Hematopoietic multipotent progenitor cell treated with erythropoietin and hydrocortisone succinate and interleukin-3 and kit ligand, for 17 days (in vitro differentiated cells): ENCODE measurements at places on chromosomes 13 and 19.

DNA sequence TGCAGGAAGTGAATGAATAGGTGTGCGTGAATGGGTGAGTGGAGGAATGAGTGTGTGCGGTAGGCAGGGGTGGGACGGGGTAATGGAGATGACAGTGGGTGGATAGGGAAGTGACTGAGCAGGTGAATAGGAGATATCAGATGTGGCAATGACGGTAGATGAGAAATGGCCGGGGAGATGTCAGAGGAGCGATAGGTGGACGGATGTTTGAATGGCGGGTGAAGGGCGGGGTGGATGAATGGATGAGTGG lies 1.5 kb downstream of the TTC9B start:
- DNase-seq = no peak

GRCh38 chr19:38729653-38730469 lies 14.4 kb downstream of the CAPN12 start:
- peak; percentile 73 for DNase-seq

DNA sequence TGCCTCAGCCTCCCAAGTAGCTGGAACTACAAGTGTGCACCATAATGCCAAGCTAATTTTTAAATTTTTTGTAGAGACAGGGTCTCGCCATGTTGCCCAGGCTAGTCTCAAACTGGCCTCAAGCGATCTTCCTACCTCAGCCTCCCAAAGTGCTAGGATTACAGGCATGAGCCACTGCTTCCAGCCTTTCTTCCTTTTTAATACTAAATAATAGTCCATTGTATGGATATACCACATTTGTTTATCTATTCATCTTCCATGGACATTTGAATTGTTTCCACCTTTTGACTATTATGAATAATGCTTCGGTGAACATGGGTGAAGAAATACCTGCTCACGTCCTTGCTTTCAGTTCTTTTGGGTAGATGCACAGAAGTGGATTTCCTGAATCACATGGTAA lies 24.4 kb downstream of the GARRE1 start:
- no peak for DNase-seq

GRCh38 chr13:112254061-112254818 lies 121.9 kb upstream of the SPACA7 start:
- no peak for DNase-seq

GRCh38 chr13:114047358-114047881 lies 73.5 kb upstream of the C13orf46 start:
- DNase-seq = no peak

DNA sequence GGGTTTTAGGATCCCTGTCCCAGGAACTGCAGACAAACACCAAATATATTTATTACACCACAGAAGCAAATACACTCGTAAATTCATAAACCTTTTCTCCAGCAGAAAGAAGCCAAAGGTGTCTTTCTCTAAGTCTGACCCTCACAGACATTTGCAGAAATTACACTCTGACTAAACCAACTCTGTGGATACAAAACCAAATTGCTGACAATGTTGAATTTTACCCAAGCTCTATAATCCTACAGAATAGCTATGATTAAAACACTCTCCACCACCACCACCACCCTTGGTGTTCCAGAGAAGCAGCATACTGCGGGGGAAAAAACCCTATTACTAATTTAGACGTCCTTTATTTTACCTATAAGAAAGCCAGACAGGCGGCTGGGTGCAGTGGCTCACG lies 5.2 kb downstream of the ZNF564 start:
- no peak for DNase-seq

DNA sequence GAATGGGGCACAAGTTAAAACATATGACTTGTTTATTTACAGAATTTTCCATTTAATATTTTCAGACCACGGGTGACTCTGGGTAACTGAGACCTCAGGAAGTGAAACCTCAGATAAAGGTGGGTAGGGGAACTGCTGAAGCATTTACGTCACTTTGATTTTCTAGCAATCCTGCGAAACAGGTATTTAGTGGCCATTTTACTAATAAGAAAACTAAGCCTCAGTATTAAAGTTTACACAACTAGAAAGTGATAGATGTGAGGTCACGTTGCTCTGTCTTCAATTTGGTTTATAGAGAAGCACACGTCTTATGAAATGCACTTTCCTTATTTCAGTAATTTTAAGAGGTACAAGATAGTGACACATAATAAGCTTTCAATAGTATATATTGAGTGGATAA lies 402.8 kb downstream of the FGF9 start:
- no peak for DNase-seq

GRCh38 chr13:46630431-46631178 lies 77.6 kb downstream of the LRCH1 start:
- DNase-seq = no peak

GRCh38 chr13:48431431-48431830 lies 18.5 kb upstream of the LPAR6 start:
- no peak for DNase-seq

DNA sequence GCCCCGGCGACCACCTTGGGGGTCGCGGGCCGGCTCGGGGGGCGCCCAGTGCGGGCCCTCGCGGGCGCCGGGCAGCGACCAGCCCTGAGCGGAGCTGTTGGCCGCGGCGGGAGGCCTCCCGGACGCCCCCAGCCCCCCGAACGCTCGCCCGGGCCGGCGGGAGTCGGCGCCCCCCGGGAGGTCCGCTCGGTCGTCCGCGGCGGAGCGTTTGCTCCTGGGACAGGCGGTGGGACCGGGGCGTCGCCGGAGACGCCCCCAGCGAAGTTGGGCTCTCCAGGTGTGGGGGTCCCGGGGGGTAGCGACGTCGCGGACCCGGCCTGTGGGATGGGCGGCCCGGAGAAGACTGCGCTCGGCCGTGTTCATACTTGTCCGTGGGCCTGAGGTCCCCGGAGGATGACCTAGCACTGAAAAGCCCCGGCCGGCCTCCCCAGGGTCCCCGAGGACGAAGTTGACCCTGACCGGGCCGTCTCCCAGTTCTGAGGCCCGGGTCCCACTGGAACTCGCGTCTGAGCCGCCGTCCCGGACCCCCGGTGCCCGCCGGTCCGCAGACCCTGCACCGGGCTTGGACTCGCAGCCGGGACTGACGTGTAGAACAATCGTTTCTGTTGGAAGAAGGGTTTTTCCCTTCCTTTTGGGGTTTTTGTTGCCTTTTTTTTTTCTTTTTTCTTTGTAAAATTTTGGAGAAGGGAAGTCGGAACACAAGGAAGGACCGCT lies 729 bp downstream of the STK11 start:
- DNase-seq = no peak

- DNase-seq = no peak
These were observed 21.1 kb downstream of the SGCG start for GRCh38 chr13:23201870-23202269.

- DNase-seq = no peak
These were observed 27.5 kb upstream of the SERPINE3 start for GRCh38 chr13:51311957-51312520.

GRCh38 chr13:97432232-97432916 lies 1.6 kb upstream of the RAP2A start:
- no peak for DNase-seq

DNA sequence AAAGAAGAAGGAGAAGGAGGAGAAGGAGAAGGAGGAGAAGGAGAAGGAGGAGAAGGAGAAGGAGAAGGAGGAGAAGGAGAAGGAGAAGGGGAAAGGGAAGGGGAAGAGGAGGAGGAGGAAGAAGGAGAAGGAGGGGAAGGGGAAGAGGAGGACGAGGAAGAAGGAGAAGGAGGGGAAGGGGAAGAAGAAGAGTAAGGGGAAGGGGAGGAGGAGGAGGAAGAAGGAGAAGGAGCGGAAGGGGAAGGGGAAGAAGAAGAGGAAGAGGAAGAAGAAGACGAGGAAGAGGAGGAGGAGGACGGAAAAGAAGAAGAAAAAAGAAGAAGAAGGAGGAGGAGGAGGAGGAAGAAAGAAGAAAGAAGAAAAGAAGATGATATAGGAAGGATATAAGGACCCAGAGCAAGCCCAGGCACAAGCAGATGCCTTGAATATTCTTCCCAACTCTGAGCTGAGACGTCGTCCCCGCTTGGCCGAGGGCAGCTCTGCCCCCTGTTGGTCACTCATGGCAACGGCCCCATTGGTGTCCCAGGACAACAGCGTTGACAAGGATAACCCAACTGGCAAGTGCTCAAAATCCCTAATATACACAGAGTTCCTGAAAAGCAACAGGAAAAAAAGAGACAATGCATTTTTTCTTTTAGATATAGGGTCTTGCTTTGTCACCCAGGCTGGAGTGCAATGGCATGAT lies 30.6 kb upstream of the IGSF23 start:
- no peak for DNase-seq

DNA sequence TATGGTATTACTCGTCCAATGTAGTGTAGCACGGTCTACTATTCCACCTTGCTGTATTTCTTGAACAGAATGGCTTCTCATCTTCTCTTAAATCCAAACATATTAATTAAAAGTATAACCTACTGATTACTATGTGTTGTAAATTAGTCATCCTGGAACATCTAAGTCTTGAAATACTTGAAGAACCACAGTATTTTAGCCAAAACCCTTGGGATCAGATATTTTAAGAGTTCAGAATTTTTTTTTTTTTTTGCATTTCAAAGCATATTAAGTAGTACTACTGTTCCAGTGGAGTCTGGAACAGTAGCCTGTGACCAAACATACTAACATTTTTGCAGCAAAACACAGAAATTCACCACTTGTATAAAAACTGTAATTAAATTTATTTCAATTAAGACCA lies 30.1 kb downstream of the ZC3H13 start:
- no peak for DNase-seq

DNA sequence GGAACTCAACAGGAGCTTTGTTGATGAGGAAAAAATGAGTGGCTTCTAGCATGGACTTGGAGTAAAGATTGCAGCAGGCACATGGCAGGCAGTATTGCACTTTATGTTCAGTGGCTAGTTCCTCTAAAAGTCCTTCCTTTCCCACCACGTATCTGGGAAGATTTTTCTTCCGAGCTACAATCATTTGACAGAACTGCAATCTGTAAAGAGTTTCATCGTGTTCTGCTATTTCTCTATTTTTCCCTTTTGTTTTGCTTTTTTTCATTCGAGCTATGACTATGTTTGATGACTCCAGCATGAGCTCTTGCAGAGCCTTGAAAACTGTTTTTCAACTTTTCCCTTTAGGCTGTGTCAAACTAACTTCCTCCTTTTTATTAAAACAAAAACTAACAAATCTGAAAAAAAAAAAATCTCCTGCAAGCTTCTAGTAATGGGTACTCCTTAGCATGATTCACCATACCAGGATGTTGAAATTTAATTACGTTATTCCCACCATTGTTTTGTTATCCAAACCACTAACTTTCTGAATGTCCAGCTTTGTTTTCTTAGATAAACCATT lies 12.3 kb downstream of the CLDN10 start:
- no peak for DNase-seq

DNA sequence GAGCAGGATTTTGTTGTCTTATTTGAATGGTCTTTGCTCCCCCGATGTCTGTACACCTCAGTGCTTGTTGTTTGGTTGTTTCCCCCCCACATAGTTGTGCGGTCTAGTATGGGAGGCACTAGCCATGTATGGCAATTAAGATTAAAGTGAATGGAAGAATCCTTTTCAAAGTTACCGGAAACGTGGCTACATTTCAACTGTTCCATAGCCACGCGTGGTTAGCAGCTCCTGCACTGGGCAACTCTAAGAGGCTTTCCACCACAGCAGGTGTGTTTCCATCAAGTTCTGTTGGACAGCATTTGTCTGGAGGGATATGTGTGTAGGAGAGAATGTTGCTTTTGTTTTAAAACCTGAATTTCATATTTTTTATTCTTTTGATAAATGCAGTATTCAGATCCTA lies 247.3 kb downstream of the GGACT start:
- DNase-seq = no peak

DNA sequence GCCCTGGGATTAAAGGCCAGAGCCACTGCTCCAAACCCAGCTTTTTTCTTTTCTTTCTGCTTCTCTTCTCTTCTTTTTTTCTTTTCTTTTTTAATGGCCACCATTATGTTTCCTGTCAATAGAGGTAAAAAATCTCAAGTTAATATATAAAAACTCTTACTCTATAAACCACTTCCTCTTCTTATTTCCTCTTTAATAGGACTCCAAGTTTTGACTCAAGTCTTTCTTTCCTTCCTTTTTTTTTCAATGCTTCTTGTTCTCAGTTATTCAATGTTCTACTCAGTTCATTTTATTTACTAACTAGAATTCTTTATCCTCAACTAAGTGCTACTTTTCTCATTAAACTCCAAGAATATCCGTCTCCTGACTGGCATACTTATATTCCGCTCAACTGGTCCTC lies 27.1 kb upstream of the MYCBP2 start:
- no peak for DNase-seq

GRCh38 chr13:24505256-24505655 lies 7.3 kb downstream of the PARP4 start:
- DNase-seq = peak; percentile 34

DNA sequence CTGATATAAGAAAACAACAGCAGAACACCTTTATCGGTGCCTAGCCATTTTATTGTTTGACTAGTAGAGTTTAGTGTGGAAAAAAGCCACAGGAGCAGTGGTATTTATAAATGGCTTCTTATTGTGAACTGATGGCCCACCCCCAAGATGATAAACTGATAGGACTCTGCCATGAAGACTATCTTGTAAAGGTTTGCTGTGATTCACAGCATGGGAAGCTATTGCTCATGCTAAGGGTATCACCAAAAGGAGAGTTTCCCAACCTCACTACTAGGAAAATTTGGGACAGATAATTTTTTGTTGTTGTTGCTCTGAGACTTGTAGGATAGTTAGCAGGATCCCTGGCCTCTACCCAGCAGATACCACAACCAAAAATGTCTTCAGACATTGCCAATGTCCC lies 12.0 kb upstream of the SLC7A1 start:
- no peak for DNase-seq

GRCh38 chr19:38538386-38538785 lies 79.4 kb downstream of the MAP4K1 start:
- DNase-seq = no peak

- DNase-seq = no peak
These were observed 393.5 kb downstream of the KLF12 start for GRCh38 chr13:73740666-73741065.

DNA sequence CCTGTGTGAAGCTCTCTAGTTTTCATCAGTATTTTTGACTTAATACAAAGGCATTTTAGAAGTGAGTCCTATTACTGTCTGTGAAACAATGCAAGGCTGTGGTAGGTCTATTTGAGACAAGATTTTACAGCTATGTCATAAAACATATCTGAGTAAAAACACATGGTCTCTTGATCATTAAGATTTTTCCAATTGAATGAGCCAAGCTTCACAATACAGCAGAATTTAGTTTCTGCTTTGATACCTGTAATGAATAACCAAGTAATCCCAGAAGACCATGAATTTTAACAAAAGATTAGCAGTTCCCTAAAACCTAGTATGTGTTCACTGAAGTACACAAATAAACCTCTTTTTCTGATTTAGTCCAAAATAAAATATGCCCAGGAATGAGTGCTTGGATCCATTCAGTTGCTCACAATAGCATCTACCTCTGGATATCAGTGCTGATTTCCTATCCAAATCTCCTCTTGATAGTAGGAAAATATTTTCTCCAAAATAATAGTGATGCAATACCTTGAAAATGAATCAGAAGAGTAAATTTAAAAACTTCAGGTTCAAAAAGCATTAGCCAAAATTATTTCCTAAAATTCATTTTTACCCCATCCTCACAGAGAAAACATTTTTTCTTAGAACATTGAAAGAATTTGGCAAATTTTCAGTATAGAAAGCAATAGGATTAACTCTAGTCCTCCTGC lies 533.5 kb upstream of the SGCG start:
- no peak for DNase-seq

- DNase-seq = no peak
These were observed 77.2 kb downstream of the TSC22D1 start for GRCh38 chr13:44498969-44499368.
